ENCODE measurements at places on chromosomes 7 and 10.
A peak's percentile ranks its signal among the peaks of the same experiment; 100 is the strongest.

GRCh38 chr7:157685430-157686284, 348.9 kb downstream of the DNAJB6 start:
- no peak for DNase-seq

GRCh38 chr7:50356212-50356944, 51.9 kb downstream of the IKZF1 start:
- DNase-seq = no peak

GRCh38 chr10:31936933-31937332, 8.3 kb upstream of the ARHGAP12 start:
- DNase-seq = no peak

DNA sequence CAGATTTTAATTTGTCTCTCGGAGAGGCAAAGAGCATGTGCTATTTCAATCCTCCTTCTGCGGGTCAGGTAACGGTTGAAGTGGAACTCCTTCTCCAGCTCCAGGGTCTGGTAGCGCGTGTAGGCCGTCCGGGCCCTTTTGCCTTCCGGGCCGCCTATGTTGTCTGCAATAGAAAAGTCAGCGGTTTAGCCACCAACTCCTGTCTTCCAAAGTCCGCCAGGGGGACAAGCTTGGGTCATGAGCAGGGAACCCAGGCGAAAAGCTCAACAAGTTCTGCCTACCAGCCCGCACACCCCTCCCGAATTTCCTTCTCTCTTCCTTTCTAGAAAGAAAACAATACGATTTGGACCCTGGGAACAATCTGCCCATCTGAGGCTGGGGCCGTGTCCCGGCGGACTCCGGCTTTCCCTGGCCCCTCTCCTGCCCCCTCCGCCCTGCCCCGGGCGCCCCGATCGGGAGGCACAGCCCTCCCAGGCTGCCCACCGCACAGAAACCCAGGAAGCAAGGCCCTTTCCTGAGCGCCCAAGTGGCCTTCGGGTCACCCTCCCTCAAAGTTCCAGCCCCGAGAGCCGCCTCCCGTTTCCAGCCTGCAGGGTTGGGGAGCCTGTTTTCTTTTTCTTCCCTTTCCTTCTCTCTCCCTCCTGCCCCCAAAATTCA, 1.4 kb downstream of the HOXA5 start:
- no peak for DNase-seq

GRCh38 chr7:121372376-121373010, 23.6 kb downstream of the FAM3C start:
- DNase-seq = no peak

DNA sequence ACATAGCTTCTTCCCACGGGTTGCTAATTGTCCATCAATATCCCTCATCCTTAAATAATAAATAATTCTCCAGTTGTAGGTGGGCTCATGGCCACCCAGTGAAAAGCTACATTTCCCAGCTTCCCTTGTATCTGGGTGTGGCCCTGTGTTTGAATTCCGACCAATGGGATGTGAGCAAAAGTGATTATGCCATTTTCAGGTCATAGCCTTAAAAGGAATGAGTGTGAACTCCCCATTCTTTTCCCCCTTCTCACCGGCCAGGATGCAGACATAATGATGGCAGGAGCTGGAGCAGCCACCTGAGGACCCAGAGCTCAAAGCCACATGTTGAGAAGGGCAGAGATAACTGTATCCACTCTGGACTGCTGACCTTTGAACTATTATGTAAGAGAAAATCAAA, 30.3 kb upstream of the CALU start:
- no peak for DNase-seq

DNA sequence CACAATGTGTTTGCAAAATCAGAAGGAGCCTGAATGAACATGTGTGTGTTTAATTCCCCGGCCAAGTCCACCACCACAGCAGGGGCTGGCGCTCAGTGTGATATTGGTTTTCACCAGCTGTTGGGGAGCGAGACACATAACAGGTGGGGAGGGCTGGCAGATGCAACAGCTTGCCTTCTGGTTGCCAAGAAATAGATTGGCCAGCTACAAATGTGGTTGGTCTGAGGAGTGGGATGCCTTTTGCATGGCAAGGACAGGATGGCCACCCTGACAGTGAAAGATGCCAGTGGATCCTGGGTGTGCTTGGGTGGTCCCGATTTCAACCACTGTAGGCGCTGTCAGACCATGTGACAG, 292.5 kb upstream of the FZD8 start:
- no peak for DNase-seq

GRCh38 chr10:11898372-11899066, 75.4 kb downstream of the PROSER2 start:
- DNase-seq = no peak

DNA sequence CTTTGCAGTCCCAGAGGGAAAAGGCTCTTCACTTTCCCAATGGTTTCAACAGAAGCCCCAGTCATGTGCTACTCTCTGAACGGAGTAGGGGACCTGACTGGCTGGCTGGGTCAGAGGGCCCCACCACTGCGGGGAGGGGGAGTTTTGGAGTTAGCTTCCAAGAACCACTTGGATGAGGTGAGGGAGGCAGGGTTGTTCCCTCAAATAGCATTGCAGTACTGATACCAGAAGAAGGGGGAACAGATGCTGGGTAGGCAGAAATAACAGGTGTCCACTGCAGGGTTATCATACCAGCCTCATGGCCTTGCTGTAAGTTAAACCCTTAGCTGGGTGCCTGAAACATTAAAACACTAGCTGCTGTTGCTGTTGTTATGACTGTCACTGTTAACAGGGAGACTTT, 131.3 kb downstream of the UBE2H start:
- no peak for DNase-seq

- DNase-seq = no peak
These were observed 257.3 kb downstream of the PTEN start for GRCh38 chr10:88120599-88121333.

- no peak for DNase-seq
These were observed 453.9 kb downstream of the PTPRN2 start for GRCh38 chr7:158133515-158134271.

GRCh38 chr7:154914308-154914995, 88.5 kb downstream of the PAXIP1 start:
- DNase-seq = no peak

DNA sequence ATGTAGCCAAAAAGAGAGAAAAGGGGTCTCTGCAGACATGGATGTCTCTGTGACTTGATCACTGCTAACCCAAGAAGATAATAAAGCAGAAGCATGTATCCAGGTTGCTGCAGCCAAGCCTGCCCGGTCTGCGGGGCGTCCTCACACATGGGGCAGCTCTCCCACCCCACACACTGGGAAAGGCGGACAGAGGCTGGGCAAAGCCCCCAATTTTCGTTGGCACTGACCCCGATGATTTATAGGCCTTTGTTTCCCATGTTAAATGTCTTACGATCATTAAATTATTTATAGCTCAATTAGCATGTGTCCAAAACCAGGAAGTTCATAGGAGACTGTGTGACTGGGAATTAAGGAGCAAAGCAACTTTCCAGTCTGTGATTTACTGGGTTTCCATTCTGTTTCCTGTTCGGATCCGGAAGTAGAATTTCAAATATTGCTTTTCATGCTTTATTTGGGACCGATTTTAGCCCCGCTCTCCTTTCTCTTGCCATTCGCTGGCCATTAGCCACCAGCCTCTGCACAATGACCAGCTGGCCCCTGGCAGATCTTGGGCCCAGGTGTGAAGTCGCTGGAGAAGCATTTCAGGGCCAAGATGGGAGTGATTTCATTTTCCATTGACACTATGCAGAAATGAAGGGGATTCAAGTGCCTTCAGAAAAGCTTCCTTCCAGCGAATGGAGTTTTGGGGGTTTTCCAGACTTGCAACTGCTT, 91.6 kb downstream of the EGFR start:
- no peak for DNase-seq

GRCh38 chr7:111775206-111775605, 212.9 kb upstream of the IMMP2L start:
- no peak for DNase-seq

DNA sequence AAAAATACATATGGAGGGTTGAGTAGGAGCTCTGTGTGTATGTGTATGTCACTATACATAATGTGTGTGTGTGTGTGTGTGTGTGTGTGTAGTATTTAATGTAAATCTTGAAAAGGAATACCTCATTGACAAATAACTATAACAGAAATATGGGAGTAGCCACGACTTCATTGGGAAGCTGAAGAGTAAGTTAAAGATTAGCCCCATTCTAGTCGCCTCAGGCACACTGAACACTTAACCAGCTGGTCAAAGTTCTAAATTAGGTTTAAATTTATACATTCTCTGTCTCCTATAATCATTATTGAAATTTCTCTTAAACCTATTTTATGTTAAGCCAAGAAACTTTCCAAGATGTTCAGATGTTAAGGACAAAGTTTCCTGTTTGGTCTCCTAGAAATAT, 45.3 kb downstream of the FAM13C start:
- DNase-seq = no peak

DNA sequence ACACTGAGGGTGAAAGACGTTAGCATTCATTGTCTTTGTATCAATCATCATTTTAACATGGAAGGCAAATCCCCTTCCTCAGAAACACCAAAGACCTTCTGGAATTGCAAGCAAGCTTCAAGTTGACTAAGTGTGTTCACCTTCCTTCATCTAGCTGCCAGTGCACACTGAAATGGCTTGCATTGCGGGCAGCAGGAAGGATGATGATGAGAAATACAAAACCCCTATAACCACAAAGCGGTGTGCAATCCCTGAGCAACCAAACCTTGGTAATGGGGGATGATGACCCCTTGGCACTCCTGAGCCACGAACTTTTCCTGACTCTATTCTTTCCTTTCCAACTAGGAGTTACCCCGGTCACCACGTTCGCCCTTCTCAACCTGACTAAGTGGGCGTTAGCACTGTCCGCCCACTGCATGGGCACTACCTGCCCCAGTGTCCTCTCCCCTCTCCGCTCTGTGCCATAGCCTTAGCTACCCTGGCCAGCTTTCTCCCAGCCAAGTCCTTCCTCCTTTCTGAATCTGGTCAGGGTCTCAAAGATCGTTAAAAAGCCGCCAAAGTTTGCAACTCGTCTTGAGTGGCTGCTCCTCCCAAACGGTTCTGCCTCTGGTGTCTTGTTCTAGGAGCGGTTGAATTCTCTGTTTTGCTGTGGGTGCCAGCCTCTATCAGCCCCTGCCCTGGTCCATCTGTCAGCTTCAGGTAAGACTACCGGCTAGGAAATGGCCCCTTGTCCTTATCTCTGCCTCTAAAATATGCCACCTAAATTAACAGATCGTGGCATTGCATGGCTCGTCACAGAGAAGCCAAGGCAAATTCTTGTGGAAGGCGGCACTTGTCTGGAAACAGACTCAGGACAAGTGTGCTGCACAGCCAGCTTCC, 586 bp upstream of the AOC1 start:
- DNase-seq = no peak

DNA sequence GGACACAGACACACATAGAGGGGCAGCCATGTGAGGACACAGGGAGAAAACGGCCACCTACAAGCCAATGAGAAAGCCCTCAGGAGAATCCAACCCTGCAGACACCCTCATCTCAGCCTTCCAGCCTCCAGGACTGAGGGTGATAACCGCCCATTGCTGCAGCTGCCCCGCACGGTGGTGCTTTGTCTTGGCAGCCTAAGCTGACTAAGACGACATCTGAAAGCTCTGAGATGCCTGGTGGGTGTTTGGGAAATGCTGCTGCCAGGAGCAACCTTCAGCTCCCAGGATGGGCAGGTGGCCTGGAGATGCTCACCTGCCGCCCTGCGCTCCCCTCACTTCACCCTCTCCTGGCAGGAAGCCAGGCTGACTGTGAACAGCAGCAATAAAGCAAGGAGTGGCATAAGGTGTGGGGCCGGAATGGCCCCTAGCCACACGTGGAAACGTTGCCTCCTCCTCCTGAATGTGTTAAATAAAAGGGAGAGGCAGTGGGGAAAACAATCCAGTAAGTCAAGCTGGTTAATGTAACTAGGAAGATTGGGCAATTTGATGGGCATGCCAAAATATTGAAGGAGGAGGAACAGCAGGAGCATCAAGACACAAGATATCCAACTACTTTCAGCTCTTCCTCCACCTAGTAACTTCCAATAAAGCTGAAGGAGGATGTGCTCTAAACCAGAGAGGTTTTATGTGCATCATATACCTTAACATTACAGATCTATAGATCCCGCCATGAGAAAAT, 121.5 kb downstream of the TNS3 start:
- no peak for DNase-seq

- peak; percentile 9 for DNase-seq
These were observed 111.4 kb downstream of the COL28A1 start for GRCh38 chr7:7424151-7424873.

DNA sequence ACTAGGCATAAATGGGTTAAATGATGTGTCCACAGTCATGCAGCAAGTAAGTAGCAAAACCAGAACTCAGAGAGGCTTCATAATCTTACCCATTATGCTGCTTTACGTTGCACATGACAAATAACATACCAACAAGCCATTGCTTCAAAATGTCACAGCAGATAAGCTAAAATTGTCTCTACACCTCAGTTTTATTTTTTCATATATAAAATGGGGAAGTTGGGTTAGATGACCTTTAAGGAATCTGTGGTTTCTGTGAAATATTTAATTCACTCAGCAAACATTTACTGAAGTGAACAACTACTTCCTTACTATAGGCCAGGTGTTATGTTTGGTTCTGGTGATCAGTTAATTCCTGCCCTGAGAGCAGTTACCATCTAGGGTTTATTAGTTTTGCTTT, 2.2 kb upstream of the ASCC1 start:
- DNase-seq = no peak

- no peak for DNase-seq
These were observed 162.7 kb downstream of the AVL9 start for GRCh38 chr7:32658034-32658433.

DNA sequence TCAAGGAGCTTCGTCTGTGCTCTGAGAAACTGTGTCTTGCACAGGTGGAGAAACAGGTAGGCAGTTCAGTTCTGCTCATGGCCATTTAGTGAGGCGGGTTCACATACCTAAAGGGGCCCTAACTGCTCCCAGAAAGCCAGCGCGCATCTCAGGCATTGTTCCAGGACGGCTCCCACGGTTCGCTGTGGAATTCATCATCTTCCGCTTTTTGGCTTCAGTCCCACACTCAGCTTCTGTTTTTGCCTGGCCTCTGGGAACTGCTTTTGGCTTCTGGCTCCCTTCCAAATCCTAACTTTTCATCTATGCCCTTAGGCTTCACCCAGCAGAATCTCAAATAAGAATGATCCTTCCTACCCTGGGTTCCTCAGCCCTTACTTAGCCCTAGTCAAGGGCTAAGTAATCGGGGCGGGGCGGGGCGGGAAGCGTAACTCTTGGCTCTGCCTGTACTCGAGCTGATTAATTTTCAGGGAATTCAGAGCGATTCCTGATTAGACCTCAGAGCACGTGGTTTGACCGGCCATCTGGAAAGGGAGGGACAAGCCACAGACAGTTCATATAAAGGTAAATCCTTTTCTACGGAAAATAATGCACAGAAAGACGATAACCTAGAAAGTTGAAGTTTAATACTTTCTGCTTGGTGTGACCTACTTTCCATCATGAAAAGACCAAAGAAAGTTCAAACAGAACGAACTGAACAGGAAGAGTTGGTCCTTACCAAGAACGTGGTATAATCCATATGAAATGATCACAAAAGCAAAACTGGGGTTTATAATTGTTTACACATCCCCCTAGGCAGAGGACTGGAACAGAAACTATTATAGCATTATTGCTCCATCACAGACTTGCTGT, 105.7 kb downstream of the ST8SIA6 start:
- DNase-seq = no peak
